ENCODE measurements at places on chromosomes 4 and X.
A peak's percentile ranks its signal among the peaks of the same experiment; 100 is the strongest.

DNA sequence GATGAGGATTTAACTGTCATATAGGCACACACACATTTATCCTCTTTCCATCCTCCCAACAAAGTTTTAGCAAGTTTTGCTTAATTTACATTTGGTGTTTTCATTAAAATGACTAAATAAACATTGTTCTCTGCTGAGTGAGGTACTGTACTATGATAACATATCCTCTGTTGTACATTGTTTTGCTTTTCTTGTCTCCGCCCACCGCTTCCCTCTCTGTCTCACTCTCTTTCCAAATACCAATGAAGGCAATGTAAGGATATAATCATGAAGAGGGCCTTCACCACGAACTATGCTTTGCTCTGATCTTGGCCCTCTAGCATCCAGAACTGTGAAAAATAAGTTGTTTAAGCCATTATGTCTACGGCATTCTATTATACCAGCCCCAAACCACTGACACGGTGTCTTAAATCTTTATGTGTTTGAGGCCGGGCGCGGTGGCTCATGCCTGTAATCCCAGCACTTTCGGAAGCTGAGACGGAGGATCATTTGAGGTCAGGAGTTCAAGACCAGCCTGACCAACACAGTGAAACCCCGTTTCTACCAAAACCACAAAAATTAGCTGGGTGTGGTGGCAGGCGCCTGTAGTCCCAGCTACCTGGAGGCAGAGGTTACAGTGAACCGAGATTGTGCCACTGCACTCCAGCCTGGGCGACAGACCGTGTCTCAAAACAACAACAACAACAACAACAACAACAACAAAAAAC is 65.3 kb downstream of the HPRT1 start:
- no peak for DNase-seq

GRCh38 chr4:109985993-109986974 is 73.6 kb downstream of the EGF start:
- no peak for DNase-seq

GRCh38 chr4:26455571-26455970 is 34.7 kb downstream of the CCKAR start:
- DNase-seq, result no peak

DNA sequence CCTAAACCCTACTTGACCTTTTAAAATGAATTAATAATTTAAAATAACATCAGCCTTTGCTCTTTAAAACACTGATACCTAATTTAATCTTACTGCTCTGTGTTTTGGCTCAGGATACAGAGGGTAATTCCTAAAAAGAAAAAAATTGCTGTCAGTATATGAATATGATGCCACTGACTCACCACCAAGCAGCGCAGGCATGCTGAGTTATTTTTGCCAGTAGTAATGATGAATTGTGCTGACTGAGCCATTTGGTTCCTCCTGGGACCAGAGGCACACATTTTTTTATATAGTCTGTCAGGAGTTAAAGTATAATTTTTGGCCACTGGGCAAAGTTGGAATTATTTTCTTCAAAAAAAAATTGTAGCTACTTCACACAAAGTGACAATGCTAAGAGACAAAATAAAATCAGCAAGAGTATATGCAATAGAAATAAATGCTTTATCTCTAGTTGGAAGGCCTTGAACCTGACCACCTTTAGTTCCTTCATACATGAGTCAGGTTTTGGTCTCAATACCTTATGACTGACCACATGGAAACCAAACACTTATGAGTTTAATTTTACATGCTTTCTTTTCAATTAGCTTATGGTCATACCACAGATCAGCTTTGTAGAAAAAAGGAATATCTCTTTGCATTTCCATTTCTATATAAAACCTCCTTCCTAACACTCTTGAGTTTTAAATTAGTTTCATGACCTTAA is 115.1 kb downstream of the PPP3CA start:
- no peak for DNase-seq

DNA sequence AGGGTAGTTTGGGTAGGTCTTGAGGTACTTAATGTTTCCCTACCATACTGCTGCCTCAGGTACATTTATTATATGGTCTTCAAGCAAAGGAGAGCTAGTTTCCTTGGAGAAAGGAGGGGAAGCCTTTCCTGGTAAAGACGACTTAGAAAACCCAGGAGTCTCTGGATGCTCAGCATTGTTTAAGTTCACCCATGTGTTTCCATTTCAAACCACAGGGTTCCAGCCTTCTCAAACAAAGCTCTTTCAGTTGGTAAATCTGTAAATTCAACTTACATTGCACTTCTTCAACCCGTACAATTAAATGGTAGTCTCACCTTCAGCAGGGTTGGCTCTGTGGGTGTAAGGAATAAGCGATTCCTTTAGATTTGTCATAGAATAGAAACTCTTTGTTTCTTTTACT is 111.9 kb upstream of the UNC5C start:
- DNase-seq, result no peak

DNA sequence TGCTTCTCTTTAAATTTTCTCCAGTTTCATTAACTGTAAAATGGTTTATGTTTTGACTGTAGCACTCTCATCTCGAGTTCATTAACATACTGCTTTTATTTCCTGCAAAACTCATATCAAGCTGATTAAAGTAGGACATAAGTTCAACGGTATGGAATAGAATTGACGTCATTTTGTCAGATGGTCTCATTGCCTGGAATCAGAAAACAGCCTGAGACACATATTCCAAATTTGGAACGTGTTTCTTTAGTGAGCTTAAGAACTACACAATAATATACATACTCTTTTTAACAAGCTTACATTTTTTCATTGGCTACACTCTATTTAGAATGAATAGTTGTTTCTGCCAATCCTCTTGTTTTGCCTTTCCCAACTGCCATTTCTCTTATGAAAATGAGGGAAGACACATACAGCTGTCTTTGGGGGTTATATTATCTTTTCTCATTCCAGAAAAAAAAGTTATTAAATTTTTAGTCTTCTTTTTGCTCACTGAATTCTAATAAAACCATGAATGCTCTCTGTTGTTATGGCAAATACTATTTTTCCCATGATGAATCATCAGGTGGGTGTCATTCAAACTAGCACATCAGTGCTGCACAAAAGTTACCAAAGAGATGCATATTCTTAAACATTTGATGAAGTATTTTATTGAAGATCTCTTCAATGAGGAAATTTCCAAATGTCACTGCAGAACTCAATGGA is 162.8 kb downstream of the GABRB1 start:
- no peak for DNase-seq

DNA sequence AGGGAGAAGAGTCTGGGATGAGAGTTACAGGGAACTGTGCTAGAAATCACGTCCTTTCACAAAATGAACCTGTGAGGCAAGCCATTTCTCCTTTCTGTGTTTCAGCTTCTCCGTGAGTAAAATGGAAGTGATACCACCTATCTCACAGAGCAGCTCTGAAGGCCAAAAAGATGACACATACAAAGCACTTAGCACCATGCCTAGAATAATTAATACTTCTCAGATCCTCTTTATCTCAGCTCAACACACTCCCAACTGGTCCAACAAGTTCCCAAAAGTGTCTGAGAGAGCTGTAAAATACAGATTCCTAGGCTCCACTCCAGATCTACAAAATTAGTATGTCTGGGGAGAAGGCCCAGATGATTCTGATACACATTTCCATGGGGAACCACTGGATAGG is 38.3 kb downstream of the LHFPL1 start:
- no peak for DNase-seq

DNA sequence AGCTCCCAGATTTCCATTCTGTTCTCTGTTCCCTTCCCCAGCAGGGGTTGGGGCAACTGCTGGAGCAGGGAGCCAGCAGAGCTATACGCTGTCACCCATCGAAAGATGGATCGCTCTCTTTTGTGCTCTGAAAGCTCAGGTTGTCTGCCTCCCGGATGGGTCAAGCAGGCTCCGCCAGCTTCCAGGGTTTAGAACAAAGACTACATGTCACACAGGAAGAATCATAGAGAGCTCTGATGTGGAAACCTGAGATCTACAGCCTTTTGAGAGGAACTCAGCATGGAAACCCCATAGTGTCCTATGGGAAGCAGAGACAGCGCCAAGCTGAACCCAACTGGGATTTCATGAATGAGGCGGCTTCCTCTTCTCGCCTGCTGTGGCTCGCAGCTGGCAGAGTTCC is 205.4 kb downstream of the HS3ST1 start:
- DNase-seq, result no peak

- no peak for DNase-seq
Observed at GRCh38 chr4:117560329-117560728, 474.0 kb upstream of the NDST3 start.

GRCh38 chr4:34619531-34620162 is 1624.7 kb downstream of the ARAP2 start:
- DNase-seq, result no peak

DNA sequence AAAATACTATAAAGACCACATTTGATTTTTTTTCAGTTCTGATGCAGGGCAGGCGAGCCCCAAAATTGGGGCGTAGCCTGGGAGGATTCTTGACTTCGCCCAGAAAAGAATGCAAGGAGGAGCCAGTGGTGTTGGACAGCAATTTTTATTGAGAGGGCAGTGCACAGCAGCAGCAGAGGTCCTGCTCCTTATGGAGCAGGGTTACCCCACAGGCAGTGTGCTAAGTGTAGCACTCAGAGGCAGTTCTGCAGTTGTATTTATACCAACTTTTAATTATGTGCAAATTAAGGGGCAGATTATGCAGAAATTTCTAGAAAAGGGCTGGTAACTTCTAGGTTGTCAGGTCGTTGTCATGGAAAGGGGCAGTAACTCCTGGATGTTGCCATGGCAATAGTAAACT is 69.9 kb downstream of the GASK1B start:
- no peak for DNase-seq

DNA sequence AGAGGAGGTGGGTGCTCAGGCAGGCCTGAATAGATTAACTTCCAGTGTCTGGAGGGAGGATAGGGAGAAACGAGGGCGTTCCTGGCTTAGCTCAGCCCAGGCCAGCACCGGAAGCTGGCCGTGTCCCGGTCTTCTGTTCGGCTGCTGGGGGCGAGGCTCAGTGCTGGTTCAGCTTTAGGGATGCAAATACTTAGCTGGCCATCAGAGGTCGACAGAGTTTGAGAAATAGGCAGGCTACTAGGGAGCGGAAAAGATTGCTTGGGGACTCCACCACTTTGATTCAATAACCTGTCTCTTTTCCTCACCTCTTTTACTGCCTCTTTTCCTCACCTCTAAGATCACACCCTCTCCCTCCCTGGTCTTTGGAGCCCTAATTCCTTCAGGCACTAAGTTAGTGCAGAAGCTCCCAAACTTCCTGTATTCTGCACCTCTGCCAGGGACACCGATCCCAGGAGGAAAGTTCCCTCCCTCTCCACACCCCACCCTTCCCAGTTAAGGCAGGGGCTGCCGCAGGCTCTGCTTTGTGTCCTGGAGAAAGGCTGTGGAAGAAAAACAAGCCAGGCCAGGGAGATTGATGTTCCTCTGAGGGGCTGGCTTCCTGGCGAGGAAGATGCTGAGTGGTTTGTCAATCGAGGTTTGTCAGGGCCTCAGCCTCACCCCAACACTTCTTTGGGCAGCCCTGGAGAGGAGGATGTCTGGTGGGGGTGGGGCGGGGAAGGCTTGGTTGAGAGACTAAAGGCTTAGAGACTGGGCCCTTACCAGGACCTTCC is 6.0 kb upstream of the EFNB1 start:
- peak; percentile 28 for DNase-seq

DNA sequence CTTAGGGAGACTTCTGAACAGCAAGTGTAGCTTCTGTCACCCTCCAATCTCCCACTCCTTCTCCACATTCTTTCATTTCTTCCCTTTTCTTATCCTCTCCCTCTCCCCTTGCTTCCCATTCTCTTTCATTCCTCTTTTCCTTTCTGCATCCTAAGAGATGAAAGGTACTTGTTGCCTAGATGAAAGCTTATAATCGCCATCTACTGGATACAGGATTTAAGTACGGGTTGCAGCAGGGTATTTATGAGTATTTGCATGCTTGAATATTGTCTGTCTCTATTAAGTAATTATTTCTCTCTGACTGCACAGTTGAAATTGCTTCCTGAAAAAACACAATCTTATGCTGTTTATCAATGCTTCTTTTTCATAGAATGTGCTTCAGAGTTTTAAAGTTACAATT is 174.0 kb upstream of the TENT5D start:
- no peak for DNase-seq

- DNase-seq, result no peak
Observed at GRCh38 chrX:37958525-37959211, 47.7 kb upstream of the SYTL5 start.

- DNase-seq, result peak; percentile 21
Observed at GRCh38 chr4:48445704-48446103, 37.4 kb upstream of the SLC10A4 start.

GRCh38 chr4:137608085-137608484 is 75.8 kb upstream of the PCDH18 start:
- DNase-seq, result no peak

DNA sequence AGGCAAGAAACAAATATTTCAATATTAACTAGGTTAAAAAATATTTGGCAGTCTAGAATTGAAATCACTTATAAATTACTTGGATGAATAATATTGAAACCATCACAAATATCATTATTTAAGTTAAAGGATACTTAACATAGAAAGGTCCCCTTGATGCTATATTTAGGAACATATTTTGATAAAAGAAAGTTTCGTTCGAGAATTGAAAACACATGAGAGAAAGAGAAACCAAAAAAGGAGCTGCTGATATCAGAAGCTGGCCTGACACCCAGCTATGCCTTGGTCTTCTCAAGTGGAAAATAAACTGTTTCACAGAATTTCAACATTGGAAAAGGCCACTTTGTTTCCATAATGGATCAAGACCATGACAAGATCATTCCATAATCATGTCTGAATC is 762.4 kb downstream of the DMD start:
- DNase-seq, result no peak

DNA sequence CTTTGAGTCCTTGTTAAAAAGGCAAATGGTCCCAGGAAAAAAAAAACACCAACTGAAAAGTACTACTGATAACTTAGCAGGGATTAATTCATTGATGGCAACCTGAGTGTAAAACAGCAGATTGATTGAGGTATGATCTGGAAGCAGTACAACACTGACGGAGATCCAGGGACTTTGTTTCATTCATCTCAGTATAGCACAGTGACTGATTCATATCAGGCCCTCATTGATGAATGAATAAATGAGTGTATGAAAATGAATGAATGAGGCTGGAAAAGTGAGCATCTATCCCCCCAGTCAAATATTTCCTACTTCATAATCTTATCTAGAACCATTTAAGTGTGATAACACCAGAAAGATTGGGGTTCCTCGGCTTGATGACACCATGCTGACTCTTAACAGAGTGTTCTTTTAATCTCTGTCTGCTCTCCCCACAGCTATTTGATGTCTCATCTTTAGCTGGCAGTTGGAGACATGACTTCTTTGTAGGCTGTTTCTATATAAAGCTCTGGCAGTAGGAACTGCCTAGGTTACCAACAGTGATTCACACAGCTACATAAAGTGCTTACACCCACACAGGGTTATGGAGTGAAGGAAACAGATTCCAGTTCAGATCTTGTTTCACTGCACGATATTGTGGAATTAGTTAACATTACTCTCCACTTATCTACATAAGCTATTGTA is 18.6 kb upstream of the RNF128 start:
- no peak for DNase-seq

All from CD4-positive, alpha-beta T cell treated with Interleukin-12 subunit alpha and Interleukin-12 subunit beta, for 1 hour (primary cell).